Stimulated activated CD8-positive, alpha-beta memory T cell treated with anti-CD3 and anti-CD28 coated beads, Interleukin-15, amount 100 ng/mL, for 48 hours (primary cell): ENCODE measurements at places on chromosomes 11 and 22.

- DNase-seq, result no peak
Observed at GRCh38 chr22:38879108-38879729, 7.2 kb upstream of the CBX6 start.

DNA sequence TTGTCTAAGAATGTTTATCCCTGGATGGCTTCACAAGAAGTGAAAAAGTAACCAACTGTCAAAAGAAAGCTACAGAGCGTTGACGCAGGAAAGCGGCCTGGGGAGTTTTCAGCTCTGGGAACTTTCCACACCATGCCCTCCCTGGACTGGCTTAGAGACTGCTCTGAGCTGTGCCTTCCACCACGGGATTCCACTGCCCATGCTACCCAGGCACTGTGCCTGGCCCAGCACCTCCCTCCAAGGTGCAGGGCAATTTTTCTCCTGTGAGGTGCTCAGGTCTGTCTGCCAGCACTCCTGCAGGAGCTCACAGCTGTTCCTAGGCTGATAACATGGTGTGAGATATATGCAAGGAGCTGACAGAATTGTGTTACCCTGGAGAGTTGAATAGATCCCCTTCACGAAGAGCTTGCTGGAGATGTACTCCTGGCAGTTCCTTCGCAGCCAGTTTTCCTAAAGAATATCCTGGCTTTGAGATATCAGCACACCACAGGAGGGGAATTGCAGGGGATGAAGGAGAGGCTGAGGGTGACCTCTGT lies 258.3 kb upstream of the B3GAT1 start:
- no peak for DNase-seq

GRCh38 chr22:49749885-49750510 lies 77.7 kb downstream of the BRD1 start:
- no peak for DNase-seq

DNA sequence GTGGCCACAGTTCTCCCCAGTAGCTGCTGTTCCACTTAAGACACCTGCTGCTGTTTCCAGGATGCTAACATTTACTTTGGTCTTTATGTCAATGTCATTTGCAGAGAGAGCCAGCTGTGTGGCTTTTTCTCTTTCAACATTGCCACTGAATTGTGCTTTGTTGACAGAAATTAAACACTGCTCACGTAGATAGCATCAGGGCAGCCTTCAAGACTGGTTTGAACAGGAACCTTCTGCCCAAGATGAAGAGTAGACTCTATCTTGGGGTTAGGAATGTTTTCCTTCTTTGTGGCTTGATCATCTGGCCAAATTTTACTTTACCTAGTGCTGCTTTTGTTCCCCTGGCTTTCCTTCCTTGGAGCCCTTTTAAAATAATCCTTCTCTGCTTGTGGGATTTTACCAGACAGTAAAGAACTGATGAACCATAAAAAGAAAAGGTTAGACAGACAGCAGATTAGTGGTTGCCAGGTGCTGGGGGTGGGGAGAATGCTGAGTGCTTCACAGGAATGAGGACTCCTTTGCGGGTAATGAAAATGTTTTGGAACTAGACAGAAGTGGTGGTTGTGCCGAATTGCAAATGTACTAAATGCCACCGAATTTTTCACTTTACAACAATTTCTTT lies 22.7 kb upstream of the XBP1 start:
- no peak for DNase-seq

DNA sequence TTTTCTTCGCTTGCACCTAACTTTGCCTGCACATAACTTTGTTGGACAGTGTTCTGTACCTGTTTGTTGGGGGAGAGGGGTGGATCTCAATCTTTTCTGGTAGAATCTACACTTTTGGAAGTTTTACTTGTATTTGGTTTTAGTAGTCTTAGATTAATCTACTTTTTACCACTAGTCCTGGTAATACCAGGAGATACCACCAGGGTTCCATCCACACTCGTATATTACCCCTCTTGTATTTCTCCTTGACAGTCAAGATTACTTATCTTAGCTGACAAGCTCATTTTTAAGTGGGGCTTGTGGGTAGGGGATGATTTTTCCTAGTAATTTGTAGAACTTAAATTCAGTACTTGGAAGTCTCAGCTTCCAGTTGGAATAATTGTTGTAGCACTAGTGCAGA lies 37.3 kb upstream of the TECTA start:
- no peak for DNase-seq

GRCh38 chr11:59212222-59212621 lies 505 bp downstream of the MPEG1 start:
- DNase-seq, result no peak

DNA sequence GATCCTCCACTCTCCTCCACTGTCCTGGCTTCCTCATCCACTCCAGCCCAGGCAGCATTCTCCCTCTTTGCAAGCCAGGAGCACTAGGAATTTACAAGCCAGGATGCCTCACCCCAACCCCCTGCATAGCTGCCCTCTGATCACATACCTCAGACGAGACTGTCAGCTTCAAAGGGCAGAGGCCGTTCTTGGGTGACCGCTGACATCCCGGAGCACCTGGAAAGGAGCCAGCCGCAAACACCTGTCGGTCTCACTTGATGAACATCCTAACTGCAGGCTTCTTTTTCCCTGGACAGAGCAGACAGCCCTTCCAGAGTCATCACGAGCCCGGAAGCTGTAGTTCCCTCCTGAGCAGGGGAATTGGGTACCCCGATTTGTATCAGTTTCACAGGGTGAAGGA lies 451.3 kb upstream of the B3GAT1 start:
- DNase-seq, result no peak

DNA sequence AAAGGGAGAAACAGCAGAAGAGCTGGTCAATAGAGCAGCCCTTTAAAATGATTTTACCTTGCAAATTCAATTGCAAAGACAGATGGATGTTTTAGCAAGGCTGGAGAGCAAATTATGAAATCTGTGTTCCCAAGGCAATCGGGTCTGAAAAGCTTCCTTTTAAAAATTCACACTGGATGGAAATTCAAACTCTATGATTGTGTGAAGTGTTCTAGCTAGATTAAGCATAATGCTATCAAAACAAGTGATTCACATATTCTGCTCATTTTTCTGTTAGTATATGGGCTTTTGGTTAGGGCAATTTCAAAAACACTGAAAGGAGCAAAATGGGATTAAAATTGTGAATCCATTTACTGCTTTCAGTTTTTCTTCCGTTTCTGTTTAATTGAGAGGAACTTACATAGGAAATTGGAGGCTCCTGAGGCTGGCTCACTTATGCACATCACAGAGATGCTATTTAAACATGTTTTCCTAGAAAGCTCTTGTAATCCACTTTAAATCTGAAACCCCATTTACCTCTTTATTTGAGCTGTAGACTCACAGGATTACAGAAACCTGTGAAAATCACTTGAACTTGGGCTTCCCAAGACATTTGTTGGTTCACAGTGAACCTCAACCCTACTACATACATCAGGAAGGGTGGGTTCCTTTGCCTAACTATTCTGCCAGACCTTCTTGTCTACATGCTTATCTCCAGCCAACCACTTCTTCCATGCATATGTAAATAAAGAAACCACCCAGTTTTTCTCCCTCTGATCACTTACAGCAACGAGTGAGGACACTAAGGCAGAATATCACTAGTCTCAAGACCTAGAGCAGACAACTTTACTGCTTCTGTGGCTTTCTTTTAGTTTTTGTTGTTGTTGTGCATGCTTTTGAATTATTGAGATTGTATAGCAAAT lies 201.9 kb upstream of the PITPNB start:
- no peak for DNase-seq

DNA sequence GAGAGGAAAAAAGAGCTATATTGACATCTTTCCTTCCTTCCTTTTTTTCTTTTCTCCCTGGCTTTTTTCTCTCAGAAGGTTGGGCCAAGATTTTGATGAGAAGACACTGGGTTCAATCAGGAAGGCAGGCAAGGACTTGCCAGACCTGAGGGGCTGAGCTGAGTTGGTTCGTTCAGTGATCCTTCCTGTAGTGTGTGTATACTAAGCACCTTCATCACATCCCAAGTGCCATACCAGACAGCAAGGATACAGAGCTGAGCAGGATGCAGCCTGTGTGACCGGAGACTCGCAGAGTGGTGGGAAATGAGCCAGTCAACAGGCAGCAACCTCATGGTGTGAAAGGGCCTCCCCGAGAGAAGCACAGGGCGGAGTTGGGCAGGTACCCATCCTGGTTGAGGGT lies 95.5 kb downstream of the SPON1 start:
- no peak for DNase-seq

DNA sequence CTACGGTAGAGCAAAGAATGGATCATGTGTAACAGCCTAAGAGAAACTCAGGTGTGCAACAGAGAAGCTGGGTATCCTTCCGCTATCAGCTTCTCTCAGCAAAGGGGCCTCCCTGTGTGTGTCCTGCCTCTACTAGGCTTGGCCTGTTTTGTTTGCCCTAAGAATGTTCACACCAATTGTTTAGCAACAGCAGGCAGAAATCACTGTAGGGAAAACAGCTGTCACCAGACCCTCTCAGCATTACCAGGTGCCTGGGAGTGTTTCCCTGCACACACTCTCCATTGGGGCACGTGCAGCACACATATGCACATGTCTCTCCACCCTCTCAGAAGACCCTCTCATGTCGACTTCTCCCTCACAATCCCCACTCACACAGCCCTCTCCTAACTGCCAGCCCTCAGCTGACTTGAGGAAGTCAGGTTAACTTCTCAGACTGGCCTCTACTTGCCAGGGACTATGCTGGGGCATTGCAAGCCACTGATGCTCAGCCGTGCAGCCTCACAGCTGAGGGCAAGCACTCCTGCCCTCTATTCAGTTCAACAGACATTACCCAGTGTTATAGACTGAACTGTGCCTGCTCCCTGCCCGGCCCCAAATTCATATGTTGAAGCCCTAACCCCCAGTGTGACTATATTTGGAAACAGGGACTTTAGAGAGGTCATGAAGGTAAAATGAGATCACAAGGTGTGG lies 97.6 kb downstream of the TRIM29 start:
- no peak for DNase-seq

GRCh38 chr11:6736495-6737121 lies 35.2 kb downstream of the OR2AG2 start:
- no peak for DNase-seq

GRCh38 chr22:32994898-32995297 lies 63.3 kb downstream of the SYN3 start:
- no peak for DNase-seq

DNA sequence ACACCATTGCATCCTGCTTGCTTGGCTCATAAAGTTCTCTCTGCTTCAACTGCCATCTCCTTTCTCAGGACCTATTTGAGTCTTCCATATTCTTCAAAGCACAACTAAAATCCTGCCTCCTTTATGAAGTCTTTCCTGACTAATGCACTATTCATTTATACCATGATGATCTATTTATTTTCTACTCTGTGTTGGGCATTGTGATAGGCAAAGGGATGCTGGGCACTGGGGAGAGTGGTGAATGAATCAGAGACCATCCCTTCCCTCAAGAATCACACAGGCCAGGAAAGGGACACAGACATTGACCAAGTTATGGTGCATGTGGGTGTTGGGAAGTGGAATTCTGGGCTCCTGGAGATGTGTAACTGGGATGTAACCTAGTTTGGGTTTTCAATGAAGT lies 86.9 kb downstream of the CACNG2 start:
- DNase-seq, result no peak

DNA sequence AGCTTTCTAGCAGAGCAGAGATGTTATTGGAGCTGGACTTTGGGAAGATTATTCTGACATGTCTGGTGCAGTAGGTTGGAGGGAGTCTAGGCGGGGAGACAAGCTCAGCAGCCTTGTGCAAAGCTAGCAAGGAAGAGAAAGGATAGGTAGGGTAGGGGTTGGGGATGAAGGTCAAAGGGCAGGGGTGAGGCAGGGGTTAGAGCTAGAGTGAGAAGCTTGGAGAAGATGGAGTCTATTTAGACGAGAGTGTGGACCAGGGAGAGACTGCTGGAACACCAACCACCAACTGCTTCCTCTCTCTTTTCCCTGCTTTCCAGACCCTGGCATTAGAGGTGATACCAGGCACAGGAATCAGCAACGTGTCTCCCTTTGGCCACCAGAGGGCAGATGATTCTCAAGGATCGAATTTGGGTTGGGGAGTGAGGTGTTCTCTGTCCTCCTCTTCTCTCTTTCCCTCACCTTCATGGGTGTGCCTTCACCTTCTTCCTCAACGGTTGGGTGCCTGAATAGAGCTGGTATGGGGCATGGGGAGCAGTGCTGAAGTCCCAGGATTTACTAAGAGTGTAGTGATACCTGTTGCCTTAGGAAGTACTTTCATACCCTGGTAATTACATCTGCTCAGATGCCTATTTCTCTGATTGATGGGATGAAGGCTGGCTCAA lies 1.8 kb upstream of the MARK2 start:
- peak; percentile 44 for DNase-seq

GRCh38 chr22:20829491-20830134 lies 29.0 kb downstream of the PI4KA start:
- DNase-seq, result no peak

GRCh38 chr11:95586661-95587060 lies 202.9 kb downstream of the FAM76B start:
- no peak for DNase-seq

DNA sequence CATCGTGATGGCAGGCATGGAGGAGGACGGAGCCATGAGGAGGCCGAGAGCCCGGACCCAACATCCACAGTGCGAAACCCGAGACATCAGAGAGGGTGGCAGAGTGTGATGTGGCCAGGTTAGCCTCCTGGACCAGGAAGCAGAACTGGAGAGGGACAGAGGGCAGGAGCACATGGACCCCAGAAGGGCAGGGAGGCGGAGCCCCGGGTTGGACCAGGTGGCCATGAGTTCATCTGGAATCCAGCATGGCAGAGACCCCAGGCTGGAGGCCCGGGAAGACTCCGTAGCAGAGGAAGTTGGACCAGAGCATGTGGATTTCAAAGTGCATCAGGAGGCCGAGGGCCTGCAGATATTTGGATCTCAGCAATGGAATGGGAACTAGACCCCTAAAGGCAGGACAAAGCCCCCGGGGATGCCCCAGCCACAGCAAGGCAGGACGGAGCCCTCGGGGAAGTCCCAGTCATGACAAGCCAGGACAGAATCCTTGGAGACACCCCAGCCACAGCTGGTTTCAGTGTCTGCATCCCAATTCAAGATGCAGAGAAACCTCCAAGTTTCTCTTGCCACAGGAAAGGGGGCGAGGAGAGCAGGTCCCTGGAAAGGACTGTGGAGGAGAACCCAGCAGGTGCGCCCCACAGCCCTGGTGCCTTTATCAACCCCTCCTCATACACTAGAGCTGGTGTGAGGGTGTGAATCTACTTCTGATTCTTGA lies 1393.4 kb downstream of the BRD1 start:
- no peak for DNase-seq

GRCh38 chr22:37797874-37798500 lies 9.7 kb upstream of the GCAT start:
- DNase-seq, result no peak

- no peak for DNase-seq
Observed at GRCh38 chr11:84719935-84720577, 907.1 kb downstream of the DLG2 start.

GRCh38 chr11:83157594-83158356 lies 844 bp downstream of the PCF11 start:
- peak; percentile 30 for DNase-seq

DNA sequence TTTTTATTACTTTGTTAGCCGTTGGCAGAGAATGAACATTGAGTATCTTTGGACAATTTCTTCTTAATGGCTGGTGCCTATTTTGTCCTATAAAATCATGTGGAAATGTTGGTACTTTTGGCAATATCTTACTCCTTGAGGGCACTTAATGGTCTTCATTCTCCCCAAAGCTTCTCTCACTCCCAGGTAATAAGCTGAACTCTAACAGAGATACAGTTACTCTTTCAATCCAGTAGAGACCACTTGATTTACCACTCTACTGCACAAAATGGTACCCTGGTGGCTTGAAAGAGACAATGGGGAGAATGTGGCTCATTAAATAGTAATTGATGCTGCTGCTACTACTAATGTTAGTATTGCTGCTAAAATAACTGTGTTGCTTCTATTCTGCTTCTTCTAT lies 53.0 kb downstream of the MAML2 start:
- DNase-seq, result no peak
